HCT116 (cell line): ENCODE measurements at places on chromosomes 12 and 14.

GRCh38 chr12:19036673-19037357 is 92.7 kb upstream of the PLEKHA5 start:
- no peak for DNase-seq

DNA sequence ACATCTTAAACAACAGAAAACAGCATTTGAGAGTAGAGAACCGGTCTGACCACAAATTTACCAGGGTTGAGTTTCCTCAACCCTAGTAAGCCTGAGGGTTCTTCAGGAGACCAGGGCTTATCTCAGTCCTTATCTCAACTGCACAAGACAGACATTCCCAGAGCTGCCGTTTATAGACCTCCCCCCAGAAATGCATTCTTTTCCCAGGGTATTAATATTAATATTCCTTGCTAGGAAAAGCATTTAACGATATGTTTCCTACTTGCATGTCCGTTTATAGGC is 12.3 kb downstream of the TMEM117 start:
- DNase-seq = no peak

DNA sequence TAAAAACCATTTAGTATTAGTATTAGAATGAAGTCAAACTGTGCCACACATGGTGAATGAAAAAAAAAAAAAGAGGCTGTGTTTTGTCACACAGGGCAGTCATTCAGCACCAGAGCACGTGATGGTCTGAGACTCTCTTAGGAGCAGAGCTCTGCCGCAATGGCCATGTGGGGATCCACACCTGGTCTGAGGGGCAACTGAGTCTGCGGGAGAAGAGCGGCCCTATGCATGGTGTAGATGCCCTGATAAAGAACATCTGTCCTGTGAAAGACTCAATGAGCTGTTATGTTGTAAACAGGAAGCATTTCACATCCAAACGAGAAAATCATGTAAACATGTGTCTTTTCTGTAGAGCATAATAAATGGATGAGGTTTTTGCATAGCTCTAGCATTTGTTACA is 12.2 kb upstream of the BDKRB1 start:
- no peak for DNase-seq

- DNase-seq = no peak
These were observed 28.0 kb upstream of the DAAM1 start for GRCh38 chr14:59160506-59160905.

GRCh38 chr14:100402631-100403030 is 79.5 kb downstream of the SLC25A47 start:
- no peak for DNase-seq

GRCh38 chr12:120821878-120822277 is 82.3 kb downstream of the SPPL3 start:
- no peak for DNase-seq

DNA sequence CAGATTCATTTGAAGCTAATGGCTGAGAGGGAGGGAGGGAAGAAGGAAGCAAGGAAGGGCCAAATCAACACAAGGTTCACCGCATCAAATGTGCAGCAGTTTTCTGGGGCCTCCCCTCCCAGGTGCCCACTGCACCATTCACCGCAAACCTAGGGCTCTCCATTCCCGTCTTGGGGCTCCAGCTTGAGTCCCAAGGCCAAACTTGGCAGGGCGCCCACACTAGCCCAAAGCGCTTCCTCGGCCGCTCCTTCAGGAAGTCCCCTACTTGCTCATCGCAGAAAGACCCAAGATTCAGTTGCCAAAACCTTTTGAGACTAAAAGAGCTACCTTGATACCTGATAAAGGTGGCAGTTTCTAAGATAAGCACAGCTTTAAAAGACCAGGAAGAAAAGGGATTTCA is 140.5 kb upstream of the FKBP4 start:
- no peak for DNase-seq

GRCh38 chr12:47351526-47351925 is 271.8 kb upstream of the AMIGO2 start:
- DNase-seq = no peak

DNA sequence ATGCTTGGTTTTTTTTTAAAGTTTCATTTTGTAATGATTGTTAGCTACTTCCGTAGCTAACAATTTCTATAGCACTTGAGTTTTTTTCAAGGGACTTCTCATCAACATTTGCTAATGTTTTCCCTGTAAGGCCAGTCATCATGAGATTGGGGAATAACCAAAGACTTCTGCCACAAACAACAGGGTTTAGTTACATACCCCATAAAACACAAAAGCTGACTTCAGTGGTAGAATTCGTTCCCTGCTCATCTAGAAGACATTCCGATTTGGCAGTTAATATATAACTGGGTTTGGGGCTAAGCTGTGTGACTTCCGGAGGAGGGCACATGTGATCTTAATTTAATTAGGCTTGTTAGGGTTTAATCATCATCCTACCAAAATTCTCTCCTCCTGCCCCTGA is 22.9 kb downstream of the EGLN3 start:
- no peak for DNase-seq
